ENCODE measurements at places on chromosomes 6 and 20.

DNA sequence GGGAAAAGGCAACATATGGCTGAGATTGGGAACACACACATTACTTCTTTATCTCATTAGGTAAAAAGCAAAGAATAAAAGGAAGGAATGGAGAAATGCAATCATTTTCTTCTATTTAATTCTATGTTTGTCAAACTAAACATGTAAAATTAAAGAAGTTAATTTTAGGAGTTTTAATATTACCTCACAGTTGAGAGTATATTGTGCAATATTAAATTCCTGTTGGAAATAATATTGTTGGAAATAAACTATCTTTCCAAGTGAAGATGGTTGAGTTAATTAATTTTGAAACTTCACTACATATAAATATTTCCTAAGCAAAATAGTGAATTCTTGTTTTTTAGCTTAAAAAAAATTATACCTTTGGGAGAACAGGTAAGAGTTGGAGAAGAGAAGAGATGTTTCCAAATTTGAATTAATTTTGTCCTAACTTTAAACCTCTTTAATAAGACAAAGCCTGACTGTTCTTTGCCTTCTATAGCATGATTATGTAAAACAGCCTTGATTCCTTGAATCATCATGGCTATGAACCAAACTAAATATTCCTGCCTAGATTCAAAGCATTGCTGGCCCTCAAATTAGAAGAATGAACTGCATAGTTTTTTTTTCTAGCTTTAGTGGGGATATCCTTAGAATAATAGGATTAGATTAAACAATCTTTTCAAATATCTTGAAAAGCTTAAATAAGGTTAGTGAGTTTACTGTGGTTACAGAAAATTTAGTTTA, 1349.1 kb upstream of the ADGRB3 start:
- no peaks in the 10 kb centered on the region for H3K36me3 ChIP-seq
- no peaks in the 10 kb centered on the region for H3K4me1 ChIP-seq
- DNase-seq: no peak
- no peak overlapping the region for H3K27ac ChIP-seq
- H3K4me3 ChIP-seq: no peak overlapping the region

DNA sequence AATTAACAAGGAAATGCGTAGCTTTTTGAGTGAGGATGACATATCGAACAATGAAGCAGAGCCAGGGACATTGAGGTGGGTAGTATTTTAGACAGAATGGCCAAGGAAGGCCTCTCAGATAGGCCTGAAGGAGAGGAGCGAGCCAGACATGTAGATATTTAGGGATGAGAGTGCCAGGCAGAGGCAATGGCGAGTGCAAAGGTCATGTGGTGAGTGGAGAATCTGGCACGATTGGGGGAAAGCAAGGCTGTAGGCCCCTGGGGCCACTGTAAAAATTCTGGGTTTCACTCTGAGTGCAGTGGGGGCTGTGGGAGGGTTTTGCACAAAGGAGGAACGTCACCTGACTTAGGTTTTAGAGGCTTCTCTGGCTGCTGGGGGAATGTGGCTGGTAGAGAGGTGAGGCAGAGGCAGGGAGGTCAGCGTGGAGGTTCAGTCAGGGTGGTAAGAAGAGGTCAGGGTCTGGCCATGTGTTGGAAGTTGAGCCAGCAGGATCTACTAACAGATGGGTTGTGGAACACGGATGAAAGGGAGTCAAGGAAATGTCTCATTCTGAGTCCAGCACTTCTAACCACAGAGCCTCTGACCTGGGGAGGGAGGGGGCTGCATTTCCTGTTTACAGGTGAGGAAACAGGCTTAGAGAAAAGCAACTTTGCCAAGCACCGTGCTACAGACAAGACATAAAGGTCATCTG, 11.3 kb downstream of the SIRPA start:
- peaks cover 9% of the 10 kb centered on the region for H3K4me1 ChIP-seq
- DNase-seq: no peak
- no peak overlapping the region for H3K27ac ChIP-seq
- peaks cover 2% of the 10 kb centered on the region for H3K27me3 ChIP-seq

DNA sequence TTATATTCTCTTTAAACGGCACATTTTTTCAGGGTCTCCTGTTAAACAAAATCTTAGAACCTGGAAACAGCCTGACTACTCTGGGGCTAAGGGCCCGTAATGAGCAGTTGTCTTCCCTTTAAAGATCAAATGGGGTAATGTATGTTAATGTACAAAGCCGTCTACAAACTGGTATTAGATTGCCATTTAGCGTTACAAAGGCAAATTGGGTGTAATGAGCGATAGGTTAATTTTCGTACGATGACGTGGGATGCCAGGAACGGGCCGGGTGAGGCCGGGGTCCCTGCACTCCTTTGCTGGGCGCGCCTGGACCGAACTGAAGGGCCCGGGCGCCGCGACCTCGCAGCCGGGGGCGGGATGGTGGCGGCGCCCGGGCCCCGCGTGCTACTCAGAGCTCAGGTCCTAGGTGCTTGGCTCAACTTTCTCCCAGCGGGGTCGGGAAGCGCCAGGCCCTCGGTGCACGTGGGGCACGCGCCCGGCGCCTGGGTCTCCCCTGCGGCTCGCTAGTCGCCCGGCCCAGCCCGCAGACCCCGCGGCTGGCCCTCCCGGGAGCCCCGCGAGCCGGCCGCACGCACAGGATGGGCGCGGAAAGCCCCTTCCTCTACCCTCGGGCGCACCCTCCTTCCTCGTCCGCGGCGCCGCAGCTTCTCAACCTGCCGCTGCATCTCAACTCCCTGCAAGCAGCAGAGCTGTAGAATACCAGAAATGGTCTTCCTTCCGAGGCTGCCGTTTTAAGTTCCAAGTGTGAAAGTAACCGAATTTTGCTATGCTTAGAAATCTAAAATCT, 5.9 kb downstream of the NKX2-4 start:
- H3K4me3 ChIP-seq: no peak overlapping the region
- peaks cover 23% of the 10 kb centered on the region for H3K4me1 ChIP-seq
- H3K27me3 ChIP-seq: peaks cover 43% of the 10 kb centered on the region
- no peak overlapping the region for H3K27ac ChIP-seq
- no peak for DNase-seq

DNA sequence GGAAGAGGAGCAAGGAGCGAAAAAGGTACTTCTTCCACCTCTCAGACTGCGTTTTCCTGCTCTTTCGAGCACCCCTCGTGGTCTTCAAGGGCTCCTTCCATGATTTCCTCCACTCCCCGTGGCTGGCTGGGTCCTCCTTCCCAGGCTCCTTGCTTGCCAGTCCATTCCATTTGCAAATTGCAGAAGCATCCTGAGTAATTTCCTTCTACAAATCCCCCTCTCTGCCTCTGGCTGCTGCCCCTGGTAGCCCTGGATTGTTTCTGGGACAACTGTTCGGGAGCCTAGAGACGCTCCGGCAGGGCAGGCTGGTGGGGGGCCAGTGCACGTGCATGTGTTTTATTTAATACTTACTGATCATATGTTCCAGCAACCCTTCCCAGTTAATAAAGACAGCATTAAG, 173.1 kb downstream of the ZMYND8 start:
- H3K27me3 ChIP-seq: peaks cover 2% of the 10 kb centered on the region
- H3K4me3 ChIP-seq: no peak overlapping the region

DNA sequence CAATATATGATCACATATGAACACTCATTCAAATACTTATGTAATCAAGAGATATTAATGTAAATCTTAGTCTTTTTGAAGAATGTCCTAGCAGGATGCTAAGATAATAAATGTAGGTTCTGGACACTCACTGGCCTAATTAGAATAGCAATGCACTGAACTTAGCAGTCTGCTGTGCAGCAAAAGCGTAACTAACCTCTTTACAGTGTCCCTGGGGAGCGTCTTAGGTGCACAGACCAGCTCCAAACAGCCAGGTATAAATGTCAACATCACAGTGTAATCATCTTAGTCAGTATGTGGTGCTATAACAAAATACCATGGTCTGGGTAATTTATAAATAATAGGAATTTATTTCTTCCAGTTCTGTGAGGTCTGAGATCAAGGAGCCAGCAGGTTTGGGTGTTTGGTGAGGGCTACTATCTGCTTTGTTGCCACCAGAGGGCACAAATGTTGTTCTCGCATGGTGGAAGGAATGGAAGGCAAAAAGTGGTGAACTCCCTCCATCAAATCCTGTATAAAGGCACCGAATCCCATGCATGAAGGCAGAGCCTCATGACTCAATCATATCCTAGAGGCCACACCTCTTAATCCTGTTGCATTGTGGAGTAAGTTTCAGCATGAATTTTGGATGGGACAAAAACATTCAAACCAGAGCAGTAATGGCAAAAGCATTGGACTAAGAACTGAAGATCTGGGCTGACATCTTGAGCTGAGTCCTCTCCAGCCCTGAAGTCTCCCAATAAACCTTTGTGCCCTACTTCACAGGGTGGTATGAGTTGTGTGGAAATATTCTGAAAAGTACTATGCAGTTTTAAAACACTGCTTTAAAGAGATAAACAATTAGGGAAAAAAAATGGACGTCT, 41.8 kb upstream of the FOXO3 start:
- DNase-seq: no peak
- peaks cover 4% of the 10 kb centered on the region for H3K27me3 ChIP-seq

- H3K27me3 ChIP-seq: no peaks in the 10 kb centered on the region
- peaks cover 56% of the 10 kb centered on the region for H3K4me1 ChIP-seq
- H3K4me3 ChIP-seq: peak overlapping the region; percentile 46
- peaks cover 28% of the 10 kb centered on the region for H3K36me3 ChIP-seq
- H3K27ac ChIP-seq: peak overlapping the region; percentile 91
- peak; percentile 67 for DNase-seq
These were observed 223.3 kb downstream of the TMEM242 start for GRCh38 chr6:157099912-157100593.

- H3K27ac ChIP-seq: no peak overlapping the region
- H3K36me3 ChIP-seq: no peaks in the 10 kb centered on the region
- H3K4me3 ChIP-seq: no peak overlapping the region
- H3K4me1 ChIP-seq: no peaks in the 10 kb centered on the region
These were observed 244.2 kb upstream of the RIMS1 start for GRCh38 chr6:71642120-71642519.

- H3K36me3 ChIP-seq: peaks cover 36% of the 10 kb centered on the region
- peaks cover 8% of the 10 kb centered on the region for H3K27me3 ChIP-seq
- H3K27ac ChIP-seq: peak overlapping the region; percentile 88
- H3K4me3 ChIP-seq: peak overlapping the region; percentile 98
- DNase-seq: no peak
These were observed 589 bp upstream of the PDCD2 start for GRCh38 chr6:170584954-170585498.

GRCh38 chr6:15061908-15062515, 183.9 kb upstream of the JARID2 start:
- no peak for DNase-seq
- no peak overlapping the region for H3K27ac ChIP-seq
- peaks cover 11% of the 10 kb centered on the region for H3K4me1 ChIP-seq
- H3K4me3 ChIP-seq: no peak overlapping the region

DNA sequence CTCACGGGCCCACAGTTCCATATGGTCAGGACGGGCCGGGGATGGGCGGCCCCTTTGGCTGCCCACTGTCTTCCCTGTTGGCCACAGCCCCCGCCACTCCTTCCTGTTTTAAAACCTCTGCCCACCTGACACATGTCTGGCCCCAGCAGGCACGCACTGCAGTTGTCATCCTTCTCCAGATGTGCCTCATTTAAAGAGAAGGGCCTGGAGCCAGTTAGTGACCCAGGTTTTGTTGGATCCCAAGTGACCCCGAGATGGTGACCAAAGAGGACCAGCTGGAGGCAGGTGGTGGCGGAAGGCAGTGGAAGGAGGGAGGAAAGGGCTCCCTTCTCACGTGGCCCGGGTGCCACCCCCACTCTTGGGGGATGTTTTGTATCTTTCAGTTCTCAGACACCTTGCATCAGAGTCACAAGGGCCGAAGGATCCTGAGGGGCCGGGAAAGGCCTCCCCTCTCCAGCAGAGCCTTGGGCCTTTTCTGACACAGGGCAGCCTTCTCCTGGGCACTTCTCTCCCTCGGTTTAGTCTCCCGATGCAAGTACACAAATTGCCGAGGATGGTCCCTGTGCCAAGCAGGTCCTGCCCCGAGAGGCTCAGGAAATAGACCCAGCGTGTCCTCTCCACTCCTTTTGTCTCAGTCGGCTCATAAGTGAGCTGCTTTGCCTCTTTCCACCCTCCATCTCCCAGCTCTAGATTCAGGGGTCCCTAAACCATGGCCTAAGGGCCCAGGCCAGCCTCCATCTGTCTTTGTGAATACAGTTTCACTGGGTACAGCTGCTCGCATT, 117.6 kb downstream of the SULF2 start:
- DNase-seq: no peak
- no peak overlapping the region for H3K27ac ChIP-seq
- H3K4me3 ChIP-seq: no peak overlapping the region
- H3K4me1 ChIP-seq: peaks cover 3% of the 10 kb centered on the region
